ENCODE measurements at places on chromosomes 6 and 20. TPM values are rescaled to one million over a fixed set of nuclear protein-coding genes. Genes with fewer than 3 reads are reported as not detected.

Gene GPANK1
- total RNA-seq: 11.1 TPM

Gene TAGAP
- total RNA-seq: 2.2 TPM

Gene VARS1
- total RNA-seq: 35.3 TPM

Gene HSF2
- total RNA-seq: 4.0 TPM

Gene METTL24
- total RNA-seq: 0.31 TPM

DNA sequence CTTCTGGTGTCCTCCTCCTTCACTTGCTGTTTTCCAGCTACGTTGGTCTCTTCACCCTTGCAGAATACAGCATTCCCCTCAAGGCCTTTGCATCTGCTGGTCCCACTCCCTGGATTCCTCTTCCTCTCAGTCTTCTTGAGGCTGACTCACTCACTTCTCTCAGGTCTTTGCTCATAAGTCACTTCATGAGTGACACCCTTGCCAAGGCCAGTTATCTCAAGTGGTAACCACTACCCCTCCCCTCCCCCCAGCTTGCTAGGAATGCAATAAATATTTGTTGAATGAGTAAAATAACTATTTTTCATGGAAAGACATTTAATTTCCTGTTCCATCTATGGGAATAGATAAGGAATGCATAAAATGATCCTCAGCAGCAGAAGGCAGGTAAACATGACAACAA is 131.7 kb downstream of the PLCB4 start:
- no peak for DNase-seq

GRCh38 chr6:4644996-4645395 is 131.2 kb upstream of the CDYL start:
- no peak for DNase-seq

DNA sequence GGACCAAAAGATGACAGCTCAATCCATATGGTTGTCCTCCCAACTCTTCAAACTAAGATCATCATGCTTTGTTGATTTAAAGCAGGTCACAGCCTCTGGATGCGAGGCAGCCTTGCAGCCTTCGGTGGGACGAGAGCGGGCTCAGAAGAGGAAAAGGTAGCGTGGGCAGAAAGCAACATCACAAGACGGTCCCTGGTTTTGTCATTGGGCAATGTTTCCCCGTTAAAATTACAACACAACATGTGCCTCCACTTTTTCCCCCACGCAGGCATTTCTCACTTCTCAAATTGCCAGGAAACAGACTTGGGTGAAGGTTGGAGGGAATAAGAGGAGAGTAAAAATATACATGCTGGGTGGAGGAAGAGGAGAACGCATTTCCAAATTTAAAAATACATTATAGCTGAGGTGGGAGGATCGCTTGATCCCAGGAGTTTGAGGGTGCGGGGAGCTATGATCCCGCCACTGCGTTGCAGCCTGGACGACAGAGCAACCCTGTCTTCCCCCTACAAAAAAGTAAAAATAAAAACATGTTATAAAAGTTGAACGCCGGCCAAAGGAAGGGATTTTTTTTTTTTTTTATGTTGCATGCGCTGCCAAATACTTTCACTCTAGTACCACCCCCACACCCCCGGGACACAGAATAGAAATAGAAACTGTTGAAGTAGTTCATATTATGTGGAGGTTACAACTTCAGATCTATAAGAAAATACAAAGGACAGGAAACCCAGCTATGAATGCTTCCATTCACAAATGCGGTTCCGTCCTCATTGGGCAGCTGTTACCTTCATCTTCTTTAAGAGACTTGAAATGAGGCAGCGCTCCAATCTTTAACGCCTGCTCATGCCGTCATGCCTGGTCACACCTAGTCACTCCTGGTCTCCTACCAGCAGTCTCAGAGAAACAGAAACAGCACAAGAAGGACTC is 13.9 kb upstream of the NAA20 start:
- no peak for DNase-seq

DNA sequence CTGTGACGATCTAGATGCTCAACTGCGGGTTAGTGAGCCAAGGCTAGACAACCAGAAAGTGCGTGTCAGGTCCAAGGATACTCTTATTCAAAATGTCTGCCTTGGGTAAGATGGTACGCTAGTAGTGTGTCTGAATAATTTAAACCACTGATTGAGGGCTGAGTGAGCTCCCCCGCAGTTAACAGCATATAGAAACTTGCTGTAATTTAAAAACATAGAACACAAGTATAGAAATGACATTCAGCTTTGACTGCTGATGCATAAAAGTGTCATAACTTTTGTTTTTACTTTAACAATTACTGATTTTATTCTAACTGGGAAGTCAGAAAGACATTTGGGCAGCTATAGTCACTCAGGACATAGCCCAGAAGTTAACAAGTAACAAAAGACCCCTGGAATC is 45.6 kb upstream of the SLC22A1 start:
- no peak for DNase-seq

GRCh38 chr6:78850621-78851020 is 16.7 kb upstream of the IRAK1BP1 start:
- DNase-seq: no peak

All from left colon (tissue), 2 donors.